HS-27A (cell line): ENCODE measurements at places on chromosomes 11 and 22.

GRCh38 chr11:80462211-80462610, 1021.4 kb upstream of the TENM4 start:
- DNase-seq, result no peak

- peak; percentile 41 for DNase-seq
These were observed 107.5 kb upstream of the OR4B1 start for GRCh38 chr11:48109046-48109666.

- DNase-seq, result no peak
These were observed 5.5 kb downstream of the RCOR2 start for GRCh38 chr11:63911440-63911839.

- DNase-seq, result no peak
These were observed 7.3 kb downstream of the CABP7 start for GRCh38 chr22:29727131-29727523.

DNA sequence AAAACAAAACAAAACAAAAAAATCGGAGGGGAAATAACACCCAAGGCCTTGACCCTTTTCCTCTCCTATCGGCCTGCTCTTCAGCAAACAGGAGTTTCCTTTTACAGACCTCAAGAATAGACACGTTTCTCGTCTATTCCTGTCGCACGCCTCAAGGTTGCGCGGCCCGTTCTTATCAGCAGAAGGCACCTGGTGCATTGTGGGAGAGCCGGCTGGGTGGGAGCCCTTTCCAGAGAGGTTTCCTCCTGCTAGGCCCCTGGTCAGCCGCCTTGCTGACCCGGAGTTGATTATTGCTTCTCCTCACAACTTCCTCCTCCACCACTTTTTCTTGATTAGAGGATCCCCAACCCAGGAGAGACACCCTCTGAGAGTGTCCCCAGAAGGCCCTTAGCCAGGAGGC, 497.3 kb downstream of the MIAT start:
- no peak for DNase-seq

DNA sequence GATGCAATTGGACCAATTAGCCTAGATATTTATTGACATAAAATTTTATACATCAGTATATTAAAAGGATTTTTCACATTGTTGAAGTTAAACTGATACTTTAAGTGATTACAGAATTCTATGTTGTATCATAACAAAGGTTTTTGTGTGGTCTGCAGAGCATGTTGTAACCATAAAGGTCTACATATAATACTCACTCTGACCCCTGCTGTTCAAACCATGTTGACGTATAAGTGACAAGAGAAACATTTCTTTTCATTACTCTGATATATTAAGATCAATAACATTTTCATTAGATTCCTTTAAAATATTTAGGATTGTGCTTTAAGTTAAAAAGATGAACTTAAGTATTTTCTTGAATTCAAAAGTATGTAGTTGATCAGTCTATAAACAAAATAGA, 63.9 kb downstream of the GAS2 start:
- DNase-seq, result no peak

DNA sequence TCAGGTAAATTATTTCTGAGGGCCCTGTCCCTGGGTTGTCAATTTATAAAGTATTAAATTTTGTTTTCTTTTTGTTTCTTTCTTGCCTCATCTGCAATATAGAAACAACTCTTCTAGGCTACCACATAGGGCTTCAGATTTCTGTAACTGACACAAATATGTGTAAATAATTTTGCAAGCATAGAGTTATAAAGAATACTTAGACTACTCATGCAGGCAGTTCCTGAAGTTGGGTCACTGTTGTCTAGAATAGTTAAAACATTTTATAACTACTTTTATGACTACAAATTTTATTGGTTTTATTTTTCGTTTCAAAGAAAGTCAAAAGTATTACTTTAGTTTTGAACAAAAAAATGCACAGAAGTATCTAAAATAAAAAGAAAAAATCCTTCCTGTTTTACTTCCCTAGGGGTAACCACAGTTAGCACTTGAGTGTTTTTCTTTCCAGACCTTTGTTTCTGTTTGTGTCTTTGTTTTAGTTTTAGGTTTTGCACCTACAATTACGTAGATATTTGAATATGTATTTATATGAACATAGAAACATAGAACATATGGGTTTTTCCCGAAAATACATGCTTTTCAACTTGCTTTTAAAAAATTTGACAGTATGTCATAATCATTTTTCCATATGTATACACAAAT, 12.4 kb upstream of the TMEM123 start:
- DNase-seq, result no peak

DNA sequence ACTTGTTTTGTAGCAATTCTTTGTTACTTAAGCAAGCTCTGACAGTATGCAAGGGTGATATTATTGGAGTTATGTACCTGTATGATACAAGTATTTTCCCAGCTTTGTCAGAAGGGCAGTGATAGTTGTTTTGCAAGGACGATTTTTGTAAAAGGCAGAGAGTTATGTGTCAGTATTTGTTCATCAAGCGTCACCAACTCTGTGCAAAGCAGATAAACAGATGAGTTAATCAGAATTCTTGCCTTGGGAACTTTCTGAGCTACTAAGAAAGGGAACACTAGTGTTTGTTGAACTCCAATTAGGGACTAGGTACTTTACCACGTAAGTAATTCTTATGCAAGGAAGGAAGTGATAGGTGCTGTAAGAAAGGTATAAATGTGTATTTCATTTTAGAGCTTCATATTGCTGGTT, 1.4 kb downstream of the USP47 start:
- DNase-seq, result no peak

DNA sequence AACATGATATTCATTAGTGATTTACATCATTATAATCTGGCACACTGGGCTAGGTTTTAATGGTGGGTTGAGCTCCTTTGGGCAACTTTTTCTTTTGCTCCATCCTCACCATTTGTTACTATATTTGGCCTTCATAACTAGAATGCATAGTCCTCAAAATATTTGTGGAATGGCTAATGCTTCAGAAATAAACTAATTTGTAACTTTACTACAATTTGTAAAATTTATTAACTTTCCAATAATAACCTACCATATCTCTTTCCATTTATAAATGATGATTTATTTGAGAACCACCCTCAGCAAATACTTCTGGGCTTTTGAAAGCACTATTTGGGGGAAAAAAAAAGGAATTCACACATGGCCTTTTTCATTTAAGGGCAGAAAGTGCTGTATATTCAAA, 79.7 kb downstream of the LARGE2 start:
- no peak for DNase-seq

GRCh38 chr11:1780700-1781592, 17.2 kb upstream of the CTSD start:
- no peak for DNase-seq

GRCh38 chr11:102582140-102582539, 43.0 kb downstream of the MMP20 start:
- no peak for DNase-seq

GRCh38 chr11:33000181-33000580, 15.5 kb upstream of the DEPDC7 start:
- peak; percentile 56 for DNase-seq

DNA sequence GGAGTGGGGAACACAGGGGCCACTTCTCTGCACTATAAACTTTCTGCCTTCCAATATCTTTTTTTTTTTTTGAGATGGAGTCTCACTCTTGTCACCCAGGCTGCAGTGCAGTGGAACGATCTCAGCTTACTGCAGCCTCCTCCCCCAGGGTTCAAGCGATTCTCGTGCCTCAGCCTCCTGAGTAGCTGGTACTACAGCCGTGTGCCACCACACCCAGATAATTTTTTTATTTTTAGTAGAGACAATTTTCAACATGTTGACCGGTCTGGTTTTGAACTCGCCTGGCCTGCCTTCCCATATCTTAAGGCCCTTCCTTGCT, 1.7 kb downstream of the SLC3A2 start:
- DNase-seq, result no peak

DNA sequence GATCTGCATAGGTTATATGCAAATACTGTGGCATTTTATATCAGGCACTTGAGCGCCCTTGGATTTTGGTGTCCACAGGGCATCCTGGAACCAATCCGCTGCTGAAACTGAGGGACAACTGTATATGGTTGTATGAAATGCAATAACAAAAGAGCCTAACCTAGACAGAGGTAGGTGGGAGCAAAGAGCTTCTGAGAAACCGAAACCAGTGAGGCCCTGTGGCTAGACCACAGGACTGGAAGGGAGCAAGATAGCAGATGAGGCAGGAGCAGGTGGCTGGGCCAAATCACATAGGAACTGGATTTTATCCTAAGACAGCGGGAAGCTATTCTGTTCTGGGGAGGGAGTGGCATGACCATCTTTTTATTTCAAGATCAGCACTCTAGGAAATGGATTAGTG, 30.1 kb downstream of the RCN1 start:
- no peak for DNase-seq
